ENCODE measurements at places on chromosomes 13 and 19. TPM values are rescaled to one million over a fixed set of nuclear protein-coding genes. Genes with fewer than 3 reads are reported as not detected.

DNA sequence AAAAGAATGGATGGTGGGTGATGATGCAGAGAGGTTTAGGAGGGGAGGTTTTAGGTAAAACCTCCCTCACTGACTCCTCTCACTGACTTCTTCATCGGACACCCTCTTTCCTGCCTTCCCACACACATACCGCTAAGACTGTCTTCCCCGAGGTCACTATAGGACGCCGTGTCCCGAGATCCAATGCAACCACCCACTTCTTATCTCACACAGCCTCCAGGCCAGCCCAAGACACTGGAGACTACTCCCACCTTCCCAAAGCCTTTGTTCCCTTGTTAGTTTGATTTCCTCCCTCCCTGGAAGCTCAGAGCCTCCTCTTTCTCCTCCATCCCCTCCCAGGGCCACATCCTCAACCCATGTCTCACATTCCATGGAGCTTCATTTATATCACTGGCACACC, 16.5 kb upstream of the CAMSAP3 start:
- no peak for DNase-seq

Gene SULT2A1
- total RNA-seq = not detected

DNA sequence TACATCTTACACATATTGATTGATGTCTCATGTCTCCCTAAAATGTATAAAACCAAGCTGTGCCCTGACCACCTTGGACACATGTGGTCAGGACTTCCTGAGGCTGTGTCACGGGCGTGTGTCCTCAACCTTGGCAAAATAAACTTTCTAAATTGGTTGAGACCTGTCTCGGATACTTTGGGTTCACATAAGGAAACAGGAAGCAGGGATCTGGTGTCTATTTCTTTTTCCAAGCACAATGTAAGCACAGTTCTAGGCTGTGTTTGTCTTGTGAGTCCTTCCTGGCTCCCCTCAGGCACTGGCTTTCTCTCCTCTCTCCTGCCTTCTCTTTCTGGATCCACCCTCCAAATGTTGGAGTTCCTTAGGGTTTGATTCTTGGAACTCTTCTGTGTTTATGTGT, 27.6 kb upstream of the TPT1 start:
- no peak for DNase-seq

DNA sequence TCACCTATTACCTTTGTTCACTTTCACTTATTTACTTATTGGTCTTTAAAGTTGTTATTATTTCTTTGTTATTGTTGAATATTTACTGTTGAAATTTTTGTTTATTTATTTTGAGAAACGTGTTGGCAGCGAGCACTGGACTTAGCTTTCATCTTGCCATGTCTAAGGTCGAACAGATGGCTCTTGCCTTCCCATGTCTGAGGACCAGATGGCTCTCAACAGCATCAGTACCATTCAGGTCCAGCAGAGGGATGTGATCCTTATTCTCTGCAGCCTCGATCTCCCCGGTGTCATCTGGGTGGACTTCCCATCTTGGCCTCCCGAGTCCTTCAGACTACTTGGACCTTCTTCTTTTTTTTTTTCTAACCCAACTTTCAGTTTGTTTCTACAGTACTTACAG, 1437.6 kb downstream of the UQCRFS1 start:
- no peak for DNase-seq

DNA sequence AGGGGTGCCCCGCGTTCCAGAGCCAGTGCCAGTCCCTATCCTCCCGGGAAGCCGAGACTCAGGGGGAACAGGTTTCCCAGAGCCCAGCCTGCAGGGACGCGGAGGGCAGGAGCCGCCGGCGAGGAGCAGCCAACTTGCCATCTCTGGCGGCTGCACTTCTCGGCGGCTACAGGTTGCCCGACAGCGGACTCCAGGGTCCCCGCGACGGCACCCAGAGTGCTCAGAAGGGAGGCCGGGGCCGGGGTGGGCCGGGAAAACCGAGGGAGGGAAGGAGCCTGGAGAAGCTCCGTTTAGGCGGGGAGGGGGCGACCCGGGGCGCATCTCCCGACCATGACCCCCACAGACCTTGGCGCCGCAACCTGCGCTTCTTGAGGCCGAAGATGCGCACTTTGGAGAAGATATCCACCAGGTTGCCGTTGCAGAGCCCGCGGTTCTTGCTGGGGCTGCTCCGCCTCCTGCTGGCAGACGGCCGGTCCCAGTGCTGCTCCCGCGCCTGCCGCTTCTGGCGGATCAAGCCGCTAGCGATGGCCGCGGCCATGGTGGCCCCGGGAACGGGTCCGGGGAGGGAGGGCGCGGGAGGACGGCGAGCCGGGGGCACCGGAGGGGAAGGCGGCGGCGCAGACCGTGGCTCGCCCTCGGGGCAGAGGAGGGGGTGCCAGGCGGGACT, 463.8 kb downstream of the ITGBL1 start:
- DNase-seq = no peak

DNA sequence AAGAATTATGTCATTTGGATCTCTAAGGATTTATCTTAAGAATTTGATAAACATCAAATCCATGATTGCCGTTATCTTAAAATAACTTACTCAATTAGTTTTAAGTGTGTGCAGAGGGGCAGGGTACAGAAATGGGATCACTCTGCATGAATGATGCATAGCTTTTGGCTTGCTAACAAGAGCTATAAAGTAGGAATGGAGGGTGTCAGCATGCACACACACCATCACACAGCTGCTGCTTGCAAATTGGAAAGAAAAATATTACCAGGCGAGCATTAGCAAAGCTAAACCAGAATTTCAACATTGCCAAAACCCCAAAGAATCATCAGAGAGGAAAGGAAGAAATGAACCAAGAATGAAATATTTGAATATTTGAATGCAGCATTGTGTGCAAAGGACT, 580.6 kb downstream of the LMO7 start:
- DNase-seq = no peak

DNA sequence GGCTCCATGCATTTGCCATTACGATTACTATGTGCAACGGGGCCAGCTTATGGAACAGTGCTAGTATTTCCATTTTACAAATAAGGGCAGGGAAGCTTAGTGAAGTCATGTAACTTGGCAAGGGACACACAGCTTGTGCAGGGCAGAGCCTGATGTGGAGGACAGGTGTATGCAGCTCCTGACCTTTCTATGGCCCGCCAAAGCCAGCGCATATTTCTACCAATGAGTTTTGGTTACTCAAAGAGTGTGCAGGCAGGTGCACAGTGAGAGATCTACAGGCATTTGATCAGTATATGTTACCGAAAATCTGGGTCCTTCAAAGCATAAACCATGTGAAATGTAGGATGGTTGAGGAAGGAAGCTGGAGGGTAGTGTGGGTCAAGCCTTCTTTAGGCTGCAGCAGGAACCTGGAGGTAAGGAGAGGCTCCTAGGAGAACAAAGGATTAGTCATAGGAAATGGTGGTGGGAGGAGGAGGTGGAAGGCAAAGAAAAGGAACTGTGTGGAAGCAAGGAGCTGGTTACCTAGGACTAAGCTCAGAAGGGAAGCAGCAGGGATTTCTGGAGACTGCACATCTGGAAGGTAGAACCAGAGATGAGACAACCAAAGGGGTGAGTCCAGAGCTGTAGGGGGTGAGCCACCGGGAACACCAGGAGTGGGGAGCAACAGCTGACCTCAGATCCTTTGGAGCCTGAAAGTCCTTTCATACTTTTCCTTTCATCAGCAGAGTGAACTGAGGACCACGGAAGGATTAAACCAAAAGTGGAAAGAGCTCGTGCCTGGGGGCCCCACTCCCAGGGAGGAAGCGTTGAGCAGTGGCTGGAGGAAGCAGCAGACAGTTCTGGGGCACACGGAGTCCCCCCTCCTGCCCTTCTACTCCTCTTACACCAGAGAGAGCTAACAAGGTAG, 4.2 kb upstream of the PDX1 start:
- no peak for DNase-seq

GRCh38 chr13:108036411-108036932, 178.9 kb downstream of the LIG4 start:
- no peak for DNase-seq

Gene TEKTIP1
- not detected for total RNA-seq

Gene ZNF626
- 15.3 TPM for total RNA-seq

DNA sequence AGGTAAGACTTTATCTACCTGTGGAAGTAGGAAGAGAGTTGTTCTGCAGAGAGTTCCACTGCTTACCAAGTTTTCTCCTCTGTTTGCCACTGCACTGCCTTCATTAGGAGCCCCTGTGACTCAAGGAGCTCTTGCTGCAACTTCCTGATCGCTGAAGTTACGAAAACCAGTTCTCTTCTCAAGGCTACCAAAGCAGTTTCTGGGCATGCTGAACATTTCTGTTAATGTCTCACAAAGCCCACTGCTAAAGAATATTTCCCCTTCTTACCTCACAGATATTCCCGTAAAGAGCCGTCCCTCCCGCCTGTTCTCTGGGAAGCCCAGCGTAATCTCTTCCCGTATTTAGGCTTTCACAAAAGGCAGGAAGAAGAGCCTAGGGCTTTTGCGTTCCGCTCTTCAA, 82.6 kb upstream of the OXGR1 start:
- DNase-seq = no peak

Gene GAPDHS
- not detected for total RNA-seq

DNA sequence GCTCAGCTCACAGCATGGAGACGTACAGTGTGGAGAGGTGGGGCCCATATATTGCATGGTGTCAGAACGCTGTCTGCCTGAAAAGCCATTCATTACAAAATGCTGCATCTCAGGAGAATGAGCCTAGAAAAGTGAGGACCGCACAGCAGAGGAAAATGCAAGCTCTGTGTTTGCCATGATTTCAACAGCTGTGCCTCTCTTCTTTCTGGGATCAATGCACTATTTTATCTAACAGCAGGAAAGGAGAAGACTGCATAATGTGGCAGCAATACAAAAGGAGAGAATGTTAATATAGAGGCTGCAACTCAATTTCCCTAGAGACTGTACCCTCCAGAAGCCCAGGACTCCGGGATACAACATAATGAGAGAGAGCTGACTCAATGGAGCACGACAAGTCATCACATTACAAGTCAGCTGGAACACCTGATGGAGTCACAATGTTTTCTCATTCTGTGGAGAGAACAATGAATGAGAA, 368.0 kb downstream of the FGF14 start:
- DNase-seq = no peak

Gene GNG8
- not detected for total RNA-seq

Gene SUGT1
- 34.0 TPM for total RNA-seq

Gene YJEFN3
- 0.75 TPM for total RNA-seq

DNA sequence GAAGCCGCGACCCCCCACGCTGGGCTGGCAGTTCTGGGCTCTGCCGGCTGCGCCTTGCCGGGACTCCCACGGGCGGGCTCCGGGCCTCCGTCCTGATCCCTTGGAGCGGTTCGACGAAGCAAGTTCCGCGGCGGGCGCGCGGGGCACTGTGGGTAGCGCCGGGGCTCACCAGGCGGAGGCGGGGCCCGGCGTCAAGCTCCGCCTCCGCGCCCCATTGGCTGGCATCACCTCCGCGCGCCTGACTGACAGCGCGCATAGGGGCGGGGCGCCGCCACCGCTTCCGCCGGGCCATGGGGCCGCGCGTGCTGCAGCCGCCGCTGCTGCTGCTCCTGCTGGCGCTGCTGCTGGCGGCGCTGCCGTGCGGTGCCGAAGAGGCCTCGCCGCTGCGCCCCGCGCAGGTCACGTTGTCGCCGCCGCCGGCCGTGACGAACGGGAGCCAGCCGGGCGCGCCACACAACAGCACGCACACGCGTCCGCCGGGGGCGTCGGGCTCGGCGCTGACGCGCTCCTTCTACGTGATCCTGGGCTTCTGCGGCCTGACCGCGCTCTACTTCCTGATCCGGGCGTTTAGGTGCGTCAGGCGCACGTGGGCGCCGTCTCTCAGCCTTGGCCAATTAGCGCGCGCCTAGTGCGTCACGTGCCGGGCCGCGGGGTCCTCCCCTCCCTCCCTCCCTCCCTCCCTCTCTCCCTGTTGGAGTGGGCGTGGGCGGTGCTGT, at the start of gene FAM174C:
TSS of gene FAM174C (plus strand) at position 271 of the 716 bp plus-strand sequence. CDS start at position 291, 20 bp downstream.
- DNase-seq = peak; percentile 88

DNA sequence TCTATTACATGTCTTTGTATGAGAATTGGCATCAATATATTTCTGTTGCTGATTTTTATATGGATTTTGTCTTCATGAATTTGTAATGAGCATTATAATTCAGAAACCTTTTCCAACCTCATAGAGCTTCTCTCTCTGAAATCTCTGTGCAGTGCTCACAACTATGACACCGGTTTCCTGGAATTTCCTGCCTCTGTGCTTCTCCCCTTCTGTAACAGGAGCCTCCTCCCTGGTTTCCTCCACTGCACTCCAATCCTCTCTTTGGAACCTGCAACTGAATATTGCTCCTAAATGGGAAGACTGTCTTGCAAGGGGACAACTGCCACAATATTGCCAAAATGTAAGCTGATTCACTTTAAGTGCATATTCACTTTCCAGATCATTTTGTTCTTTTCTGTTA, 1147.9 kb downstream of the UQCRFS1 start:
- no peak for DNase-seq

GRCh38 chr13:28636069-28636468, 22.9 kb upstream of the POMP start:
- no peak for DNase-seq

- DNase-seq = no peak
Observed at GRCh38 chr13:40149611-40150274, 494.3 kb downstream of the COG6 start.

DNA sequence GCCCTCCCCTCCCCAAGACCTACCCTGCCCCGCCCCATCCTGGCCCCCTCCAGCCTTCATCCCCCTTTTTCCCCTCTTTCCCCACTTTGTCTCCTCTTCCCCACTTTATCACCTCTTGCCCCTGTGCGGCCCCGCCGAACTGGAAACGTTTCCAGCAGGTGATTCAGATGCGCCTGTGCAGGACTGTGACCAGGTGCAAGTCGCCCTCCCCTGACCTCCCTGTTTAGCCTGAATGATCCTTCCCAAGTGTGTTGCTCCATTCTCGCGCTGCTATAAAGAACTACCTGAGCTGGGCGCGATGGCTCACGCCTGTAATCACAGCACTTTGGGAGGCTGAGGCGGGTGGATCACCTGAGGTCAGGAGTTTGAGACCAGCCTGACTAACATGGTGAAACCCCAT, 25.9 kb downstream of the ZNF791 start:
- no peak for DNase-seq

Gene BST2
- 152 TPM for total RNA-seq

DNA sequence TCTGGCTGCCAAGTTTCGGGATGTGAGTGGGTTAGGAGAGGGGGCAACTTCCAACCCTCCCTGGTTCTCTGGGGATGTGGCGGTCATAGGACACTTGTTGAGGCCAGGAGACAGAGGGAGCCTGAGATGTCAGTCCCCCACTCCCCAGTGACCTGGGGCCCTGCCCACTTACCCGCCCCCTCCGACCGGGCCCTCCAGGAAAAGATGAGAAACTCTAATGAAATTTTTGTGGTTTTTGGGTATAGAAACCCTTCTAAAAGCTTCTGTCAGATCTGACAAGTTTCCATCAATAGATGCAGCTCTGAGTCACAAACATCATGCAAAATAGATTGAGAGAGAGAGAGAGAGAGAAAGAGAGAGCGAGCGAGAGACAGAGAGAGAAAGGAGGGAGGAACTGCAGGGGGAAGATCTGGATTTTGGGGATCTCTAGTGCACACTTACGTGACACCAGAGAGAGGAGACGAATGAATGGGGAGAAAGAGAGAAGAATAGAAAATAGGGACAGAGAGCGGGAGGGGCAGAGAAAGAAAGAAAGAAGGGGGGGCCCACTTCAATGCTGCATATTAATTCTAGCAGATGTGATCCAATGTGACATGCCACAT, 94.0 kb downstream of the PTPRS start:
- DNase-seq = no peak

- DNase-seq = no peak
Observed at GRCh38 chr13:59960683-59961082, 203.0 kb downstream of the DIAPH3 start.

Gene ZNF607
- 2.8 TPM for total RNA-seq

Gene TMEM255B
- total RNA-seq = 7.0 TPM

Gene PCDH9
- 5.7 TPM for total RNA-seq

GRCh38 chr13:36353001-36353400, 6.8 kb upstream of the SPART start:
- DNase-seq = no peak
